ENCODE measurements at places on chromosomes 6 and 20. TPM values are rescaled to one million over a fixed set of nuclear protein-coding genes. Genes with fewer than 3 reads are reported as not detected.

Gene BMP2
- total RNA-seq: 0.64 TPM

Gene FAM162B
- total RNA-seq: not detected

Gene BEND6
- 1.8 TPM for total RNA-seq

Gene LINC00237
- not detected for total RNA-seq

Gene FAM217A
- total RNA-seq: not detected

Gene TMEM244
- total RNA-seq: not detected

Gene ATP6V1G2
- 0.69 TPM for total RNA-seq

Gene DDX43
- not detected for total RNA-seq

Gene AGER
- 1.8 TPM for total RNA-seq

Measured in A549 treated with ZK216348 at 1 μM for 4 hours (cell line).